ENCODE measurements at places on chromosomes 1 and 21. TPM values are rescaled to one million over a fixed set of nuclear protein-coding genes. Genes with fewer than 3 reads are reported as not detected.

GRCh38 chr1:162397943-162398560, 13.9 kb downstream of the SH2D1B start:
- no peak for DNase-seq

GRCh38 chr21:45254460-45254930, 33.2 kb downstream of the POFUT2 start:
- no peak for DNase-seq

- no peak for DNase-seq
Measured at GRCh38 chr21:37593015-37593414, 226.4 kb downstream of the DYRK1A start.

DNA sequence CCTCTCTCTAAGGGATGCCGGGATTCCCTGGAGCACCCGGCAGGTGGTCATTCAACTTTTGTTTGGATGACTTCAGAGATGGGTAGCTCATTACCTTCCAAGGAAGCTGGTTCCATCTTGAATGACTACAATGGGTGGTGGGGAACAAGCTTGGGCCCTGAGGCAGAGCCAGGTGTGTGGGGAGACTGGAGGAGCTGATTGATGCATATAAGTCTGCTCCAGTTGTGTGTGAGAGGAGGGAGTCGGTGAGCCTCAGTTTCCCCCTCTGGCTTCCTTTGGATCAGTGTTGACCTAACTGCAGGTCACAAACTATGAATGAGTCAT, 133.8 kb upstream of the ZBTB40 start:
- DNase-seq = no peak

GRCh38 chr1:206674745-206675175, 9.9 kb upstream of the MAPKAPK2 start:
- peak; percentile 98 for DNase-seq

GRCh38 chr1:30397576-30397975, 325.8 kb downstream of the MATN1 start:
- DNase-seq = no peak

- DNase-seq = no peak
Measured at GRCh38 chr1:115719285-115719684, 49.2 kb downstream of the CASQ2 start.

- no peak for DNase-seq
Measured at GRCh38 chr1:227911376-227911775, 36.4 kb downstream of the WNT9A start.

DNA sequence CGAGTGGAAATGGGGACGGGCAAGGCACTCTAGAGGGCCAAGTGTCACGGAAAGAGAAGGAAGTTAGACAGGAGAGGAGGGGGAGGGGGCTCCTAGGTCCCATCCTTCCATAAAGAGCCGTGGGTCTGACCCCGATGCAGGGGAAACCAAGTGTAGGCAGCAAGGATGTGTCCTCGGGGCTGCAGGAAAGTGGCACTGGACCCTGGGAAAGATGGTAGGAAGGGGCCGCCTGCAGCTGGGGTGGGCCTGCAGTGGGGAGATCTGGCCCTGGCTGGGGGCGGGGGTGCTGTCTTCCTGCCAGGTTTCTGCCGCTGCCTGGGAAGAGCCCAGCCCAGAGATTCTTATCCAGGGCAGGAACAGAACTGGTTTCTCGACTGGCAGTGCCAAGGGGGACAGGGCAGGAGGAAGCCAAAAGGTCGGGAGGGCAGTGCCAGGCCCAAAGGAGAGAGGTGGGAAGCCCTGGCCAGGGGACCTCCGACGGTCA, 12.9 kb downstream of the CRABP2 start:
- no peak for DNase-seq

DNA sequence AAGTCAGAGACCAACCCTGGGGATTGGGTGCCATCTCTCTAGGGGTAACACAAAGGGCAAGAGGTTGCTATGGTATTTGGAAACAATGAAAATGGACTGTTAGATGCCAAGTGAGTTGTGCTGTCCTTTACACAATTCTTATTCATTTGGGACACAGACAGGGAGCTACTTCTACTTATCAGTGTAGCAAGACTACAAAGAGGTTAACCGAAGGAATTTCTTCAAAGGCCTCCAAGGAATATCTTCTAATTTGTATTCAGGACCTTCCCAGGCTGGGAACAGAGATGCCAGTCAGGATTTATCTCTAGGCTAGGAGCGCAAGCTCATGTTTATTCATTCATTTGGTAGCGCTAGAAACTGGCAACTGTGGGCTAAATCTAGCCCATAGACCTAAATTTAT, 2.6 kb downstream of the NAXE start:
- DNase-seq = no peak

DNA sequence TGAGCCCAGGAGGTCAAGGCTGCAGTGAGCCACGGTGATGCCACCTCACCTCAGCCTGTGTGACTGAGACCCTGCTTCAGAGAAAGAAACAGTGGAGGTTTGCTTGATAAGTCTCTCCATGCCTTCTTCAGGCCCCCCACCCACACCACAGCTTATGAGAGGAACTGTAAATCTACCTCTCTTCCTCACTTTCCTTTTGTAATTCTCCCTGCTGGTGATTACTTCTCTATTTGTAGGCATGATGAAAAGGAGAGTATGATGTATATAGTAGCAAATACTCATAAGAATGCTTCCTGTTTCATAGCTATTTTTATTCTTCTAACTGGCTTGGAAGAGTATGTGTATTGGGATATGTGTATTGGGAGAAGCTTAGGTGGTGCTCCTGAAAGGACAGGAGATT, 186.3 kb downstream of the VPS13D start:
- no peak for DNase-seq

Gene ADGRB2
- total RNA-seq = 8.3 TPM

Gene ZNF695
- 2.5 TPM for total RNA-seq

Gene OLIG2
- total RNA-seq = not detected

Gene LCE3D
- not detected for total RNA-seq
